ENCODE measurements at places on chromosomes 4 and X. TPM values are rescaled to one million over a fixed set of nuclear protein-coding genes. Genes with fewer than 3 reads are reported as not detected.

DNA sequence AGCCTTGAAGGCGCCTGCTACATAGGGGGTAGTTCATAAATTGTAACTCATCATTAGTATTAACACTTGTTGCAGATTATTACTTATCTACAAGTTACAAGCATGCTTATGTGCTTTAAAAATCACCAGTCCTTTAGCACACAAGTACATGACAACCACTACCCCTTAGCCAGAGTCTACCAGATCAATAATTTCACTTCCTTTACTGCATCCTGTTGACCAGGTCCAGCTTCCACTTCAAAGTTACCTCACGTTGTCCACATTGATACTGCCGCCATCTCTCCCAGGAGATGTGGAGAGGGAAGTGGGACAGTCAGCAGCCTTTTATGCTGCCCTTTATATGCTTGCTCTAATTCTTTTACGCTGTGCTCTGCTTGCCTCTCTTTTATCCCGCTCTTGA lies 231.3 kb upstream of the CXXC4 start:
- H3K4me1 ChIP-seq = no peaks in the 10 kb centered on the region
- no peaks in the 10 kb centered on the region for H3K27me3 ChIP-seq
- no peak for DNase-seq
- no peak overlapping the region for H3K27ac ChIP-seq
- no peaks in the 10 kb centered on the region for H3K36me3 ChIP-seq

- no peak overlapping the region for H3K27ac ChIP-seq
- no peak for DNase-seq
- no peaks in the 10 kb centered on the region for H3K27me3 ChIP-seq
- no peaks in the 10 kb centered on the region for H3K4me1 ChIP-seq
- H3K4me3 ChIP-seq = no peak overlapping the region
Observed at GRCh38 chr4:127069675-127070074, 563.1 kb upstream of the INTU start.

GRCh38 chrX:28278251-28278650 lies 297.0 kb upstream of the DCAF8L1 start:
- H3K27me3 ChIP-seq = no peaks in the 10 kb centered on the region
- H3K4me3 ChIP-seq = no peak overlapping the region
- no peaks in the 10 kb centered on the region for H3K36me3 ChIP-seq
- no peak overlapping the region for H3K27ac ChIP-seq
- no peaks in the 10 kb centered on the region for H3K4me1 ChIP-seq
- no peak for DNase-seq

DNA sequence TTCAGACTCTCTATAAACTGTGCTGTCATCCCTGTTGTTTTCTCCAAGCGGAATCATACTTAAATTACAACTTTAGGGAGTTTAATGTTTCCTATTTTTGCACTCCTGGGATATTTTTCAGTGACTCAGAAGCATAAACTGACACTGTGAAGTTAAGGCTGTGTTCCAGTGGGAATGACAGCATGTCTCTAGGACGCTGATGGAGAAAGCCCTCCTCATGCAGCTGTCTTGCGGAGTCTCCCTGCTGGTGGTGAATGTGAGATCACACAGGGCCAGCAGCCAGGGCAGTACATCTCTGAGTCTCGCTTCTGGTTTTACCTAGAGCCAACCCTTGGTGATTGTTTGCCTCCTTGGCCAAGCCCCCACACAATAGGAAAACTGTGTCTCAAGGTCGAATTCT lies 53.3 kb downstream of the NFKB1 start:
- DNase-seq = no peak
- H3K27me3 ChIP-seq = no peaks in the 10 kb centered on the region
- no peak overlapping the region for H3K27ac ChIP-seq
- H3K4me3 ChIP-seq = no peak overlapping the region

DNA sequence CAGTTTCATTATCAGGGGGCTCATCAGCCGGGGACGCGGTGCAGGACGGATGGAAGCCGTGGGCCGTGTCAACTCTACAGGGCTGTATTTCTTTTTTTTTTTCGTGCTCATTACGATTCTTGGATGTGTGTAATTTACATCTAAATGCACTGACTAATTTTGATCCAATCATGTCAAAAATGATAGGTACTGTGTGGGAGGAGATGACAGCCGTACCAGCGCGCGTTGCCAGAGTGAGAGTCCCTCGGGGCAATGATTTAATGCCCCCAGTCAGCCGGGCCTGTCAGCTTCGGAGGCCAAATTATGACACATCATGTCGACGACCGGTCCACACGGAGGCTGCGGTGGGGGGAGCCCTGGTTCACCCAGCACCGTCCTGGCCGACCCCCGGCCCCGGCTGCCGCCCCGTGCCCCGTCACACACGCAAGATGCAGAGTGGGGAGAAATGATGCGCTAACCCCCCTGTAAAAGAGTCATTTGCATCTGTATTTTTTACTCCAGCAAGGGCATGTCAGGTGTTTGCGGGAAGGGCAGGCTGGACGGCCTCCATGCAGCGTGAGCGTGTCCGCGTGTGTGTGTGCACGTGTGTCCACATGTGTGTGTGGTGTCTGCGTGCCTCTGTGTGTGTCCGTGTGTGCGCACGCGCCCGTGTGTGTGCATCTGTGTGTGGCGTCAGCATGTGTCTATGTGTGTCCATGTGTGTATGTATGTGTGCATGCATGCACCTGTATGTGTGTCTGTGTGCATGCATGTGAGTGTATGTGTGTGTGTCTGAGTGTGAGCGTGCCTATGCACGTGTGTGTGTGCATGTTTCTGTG lies 74.3 kb upstream of the PPP2R3B start:
- no peak overlapping the region for H3K4me3 ChIP-seq
- no peak overlapping the region for H3K27ac ChIP-seq
- no peaks in the 10 kb centered on the region for H3K4me1 ChIP-seq
- H3K27me3 ChIP-seq = no peaks in the 10 kb centered on the region

DNA sequence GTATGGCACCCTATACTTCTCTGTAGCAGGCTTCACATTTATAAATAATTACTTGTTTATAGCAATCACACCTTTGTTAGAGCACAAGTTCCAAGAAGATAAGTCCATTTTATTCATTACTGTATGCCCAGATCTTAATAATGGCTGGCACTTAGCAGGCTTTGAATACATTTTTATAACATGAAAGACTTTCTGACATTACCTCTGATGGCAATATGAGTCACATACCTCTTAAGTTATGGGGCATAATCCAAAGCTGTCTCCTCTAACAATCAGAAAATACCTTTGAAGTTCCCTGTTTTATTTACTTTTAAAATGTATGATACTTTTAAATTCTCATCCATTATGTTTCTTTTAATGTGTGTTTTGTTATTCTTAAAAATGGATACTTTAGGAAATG lies 12.2 kb downstream of the SCRG1 start:
- H3K4me1 ChIP-seq = no peaks in the 10 kb centered on the region
- H3K27me3 ChIP-seq = no peaks in the 10 kb centered on the region
- no peak for DNase-seq
- no peak overlapping the region for H3K4me3 ChIP-seq
- no peak overlapping the region for H3K27ac ChIP-seq

DNA sequence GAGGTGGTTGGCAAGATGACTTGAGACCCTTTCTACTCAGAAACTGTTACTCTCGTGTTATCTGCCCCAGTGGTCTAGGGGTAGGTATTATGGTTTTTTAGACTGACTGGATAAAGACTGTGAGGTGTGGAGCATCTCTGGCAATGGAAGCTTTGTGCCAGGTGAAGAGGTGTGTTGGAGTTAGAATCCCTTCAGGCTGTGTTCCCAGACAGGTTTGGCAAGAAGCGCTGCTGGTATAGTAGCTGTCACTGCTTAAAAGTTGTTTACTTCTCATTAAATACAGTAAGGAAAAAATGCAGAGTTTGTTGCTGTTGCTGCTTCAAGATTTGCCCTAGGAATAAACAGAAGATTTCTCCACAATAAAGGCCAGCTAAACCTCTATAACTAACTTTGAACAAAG lies 35.3 kb downstream of the AREG start:
- H3K27me3 ChIP-seq = no peaks in the 10 kb centered on the region
- no peak for DNase-seq
- no peak overlapping the region for H3K4me3 ChIP-seq

- no peaks in the 10 kb centered on the region for H3K36me3 ChIP-seq
- no peaks in the 10 kb centered on the region for H3K27me3 ChIP-seq
- H3K27ac ChIP-seq = no peak overlapping the region
Observed at GRCh38 chrX:153539979-153540358, 22.5 kb downstream of the ATP2B3 start.

- no peak overlapping the region for H3K27ac ChIP-seq
- H3K27me3 ChIP-seq = no peaks in the 10 kb centered on the region
- no peaks in the 10 kb centered on the region for H3K4me1 ChIP-seq
- H3K36me3 ChIP-seq = no peaks in the 10 kb centered on the region
Observed at GRCh38 chr4:84681486-84682274, 98.8 kb downstream of the CDS1 start.

CLCN5 gene
- total RNA-seq = 2.8 TPM

LRAT gene
- total RNA-seq = not detected

SLC49A3 gene
- 9.4 TPM for total RNA-seq
